ENCODE measurements at places on chromosomes 5 and 9.

DNA sequence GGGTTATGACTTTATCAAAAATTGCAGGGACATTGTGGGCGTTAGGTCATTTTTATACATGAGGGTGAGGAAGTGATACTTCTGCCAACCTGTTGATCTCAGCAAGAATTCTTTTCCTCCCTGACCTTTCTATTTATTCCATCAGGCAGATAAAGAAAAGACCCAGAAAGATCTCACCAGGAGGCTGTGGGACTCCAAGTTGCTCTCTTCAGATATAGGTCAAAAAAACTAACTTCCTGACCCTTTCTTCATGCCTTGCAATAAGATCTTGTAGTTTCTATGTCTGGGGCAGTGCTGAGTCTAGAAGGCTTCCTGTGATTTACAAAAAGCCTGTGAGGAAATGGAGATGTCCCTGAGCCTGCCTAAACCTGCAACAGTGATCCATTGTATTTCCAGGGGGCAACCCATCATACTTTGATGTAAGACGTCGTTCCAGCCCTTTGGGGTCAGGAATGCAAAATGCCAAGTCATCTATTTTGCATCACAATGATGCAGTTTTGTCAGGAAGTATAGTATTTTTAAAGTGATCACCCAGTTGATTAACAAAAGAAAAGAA, 22.0 kb upstream of the PIK3R1 start:
- no peak for DNase-seq

- no peak for DNase-seq
Measured at GRCh38 chr9:136964833-136965422, 12.4 kb upstream of the PTGDS start.

DNA sequence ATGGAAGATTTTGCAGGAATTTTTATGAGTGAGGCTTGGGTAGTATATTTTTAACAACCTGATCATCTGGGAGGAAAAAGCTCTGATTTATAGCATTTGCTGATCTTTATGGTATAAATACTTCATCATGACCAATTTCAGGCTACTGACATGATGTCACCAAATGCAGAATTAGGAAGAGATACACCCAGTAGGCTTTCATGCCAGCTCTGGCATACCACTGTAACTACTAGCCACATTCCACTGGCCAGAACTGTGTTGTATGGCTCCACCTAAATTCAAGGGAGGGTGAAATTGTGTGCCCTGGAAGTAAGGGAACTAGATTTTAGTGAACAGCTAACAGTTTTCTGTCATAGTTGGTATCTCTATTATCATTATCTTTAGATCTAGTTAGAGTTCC, 17.6 kb downstream of the AP3S1 start:
- DNase-seq: no peak

DNA sequence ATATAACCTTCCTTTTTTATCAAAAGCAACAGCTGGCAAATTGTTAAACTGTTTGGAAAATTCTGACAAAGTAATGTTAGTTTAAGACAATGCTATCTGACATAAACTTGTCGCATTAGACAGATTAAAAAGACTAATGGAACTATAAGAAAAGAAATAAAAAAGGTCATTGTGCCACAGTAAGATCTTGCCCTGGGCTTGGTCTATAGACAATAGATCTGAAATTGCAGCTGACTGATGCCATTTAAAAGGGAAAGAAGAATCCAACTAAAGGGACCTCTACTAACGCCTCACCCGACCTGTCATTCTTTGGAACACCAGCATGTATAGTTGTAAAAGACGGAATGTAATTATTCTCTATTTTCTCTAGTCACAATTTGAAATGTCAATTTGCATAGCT, 644.4 kb upstream of the GRAMD2B start:
- no peak for DNase-seq

GRCh38 chr5:75199946-75200345, 36.7 kb downstream of the ANKRD31 start:
- DNase-seq: no peak

GRCh38 chr5:29130786-29131185, 2062.7 kb upstream of the CDH6 start:
- no peak for DNase-seq

DNA sequence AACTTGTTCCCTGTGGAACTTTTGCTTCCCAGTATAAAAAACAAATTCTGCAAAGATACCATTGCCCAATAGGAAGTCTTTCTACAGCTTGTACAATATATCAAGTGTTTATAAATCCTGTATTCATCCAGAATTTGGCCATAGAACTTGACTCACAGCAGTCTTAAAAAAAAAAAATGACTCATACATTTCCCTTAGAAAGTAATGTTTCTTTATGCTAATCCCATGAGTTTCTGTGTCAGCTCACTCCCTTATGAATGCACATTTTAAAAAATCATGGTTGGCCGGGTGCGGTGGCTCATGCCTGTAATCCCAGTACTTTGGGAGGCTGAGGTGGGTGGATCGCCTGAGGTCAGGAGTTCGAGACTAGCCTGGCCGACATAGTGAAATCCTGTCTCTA, 89.3 kb upstream of the DMRT1 start:
- DNase-seq: peak; percentile 90

- no peak for DNase-seq
Measured at GRCh38 chr9:91451431-91452270, 28.0 kb upstream of the NFIL3 start.

- DNase-seq: no peak
Measured at GRCh38 chr9:90960941-90961340, 159.3 kb downstream of the SYK start.

GRCh38 chr9:4678679-4679267, 596 bp upstream of the CDC37L1 start:
- no peak for DNase-seq

All from HS-5 (cell line).